Activated T-helper 2 cell treated with anti-CD3 and anti-CD28 coated beads, Interferon-gamma antibody, Interleukin-2, Interleukin-4, amounts not matched to agents 10 μg/mL and 5 μg/mL and 100 μg/mL, durations not matched to agents 14 hours and 24 hours and 36 hours (primary cell): ENCODE measurements at places on chromosomes 12 and 14.

DNA sequence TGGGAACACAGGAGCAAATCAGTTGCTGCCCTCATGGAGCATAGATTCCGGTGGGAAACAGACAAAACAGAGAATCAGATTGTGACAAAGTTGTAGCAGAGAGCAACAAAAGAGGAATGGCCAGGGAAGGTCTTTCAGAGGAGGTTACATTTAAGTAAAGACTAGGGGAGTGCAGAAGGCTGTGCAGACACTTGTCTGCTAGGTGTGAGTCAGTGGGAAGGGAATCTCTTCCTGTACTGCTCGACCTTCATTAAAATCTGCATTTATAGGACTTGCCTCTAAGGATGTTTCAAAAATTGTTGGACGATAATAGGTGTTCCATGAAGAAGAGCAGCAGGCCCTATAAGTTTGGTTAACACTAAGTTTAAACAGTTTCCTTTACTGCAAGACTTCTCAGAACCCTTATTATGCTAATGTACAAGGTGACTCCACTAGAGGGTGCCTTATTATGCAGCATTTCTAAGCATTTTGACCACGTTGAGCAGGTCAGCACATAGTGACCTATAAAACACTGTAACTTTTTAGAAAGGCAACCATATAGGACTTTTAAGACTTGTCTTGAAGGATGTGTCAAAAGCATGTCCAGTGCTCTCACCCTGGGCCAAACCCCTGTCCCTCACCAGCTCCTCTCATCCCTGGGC is 91.8 kb upstream of the RIC8B start:
- no peak overlapping the region for H3K4me3 ChIP-seq
- H3K36me3 ChIP-seq, result no peaks in the 10 kb centered on the region
- no peak for DNase-seq

GRCh38 chr12:67578976-67579661 is 69.4 kb upstream of the DYRK2 start:
- peak overlapping the region; percentile 47 for H3K27ac ChIP-seq
- H3K36me3 ChIP-seq, result peaks cover 2% of the 10 kb centered on the region
- no peak for DNase-seq
- peaks cover 21% of the 10 kb centered on the region for H3K4me1 ChIP-seq

- peak overlapping the region; percentile 53 for H3K27ac ChIP-seq
- peaks cover 12% of the 10 kb centered on the region for H3K4me1 ChIP-seq
- no peak for DNase-seq
- no peaks in the 10 kb centered on the region for H3K27me3 ChIP-seq
- peaks cover 57% of the 10 kb centered on the region for H3K36me3 ChIP-seq
- no peak overlapping the region for H3K4me3 ChIP-seq
These were observed 41.3 kb downstream of the SSH1 start for GRCh38 chr12:108815875-108816594.

DNA sequence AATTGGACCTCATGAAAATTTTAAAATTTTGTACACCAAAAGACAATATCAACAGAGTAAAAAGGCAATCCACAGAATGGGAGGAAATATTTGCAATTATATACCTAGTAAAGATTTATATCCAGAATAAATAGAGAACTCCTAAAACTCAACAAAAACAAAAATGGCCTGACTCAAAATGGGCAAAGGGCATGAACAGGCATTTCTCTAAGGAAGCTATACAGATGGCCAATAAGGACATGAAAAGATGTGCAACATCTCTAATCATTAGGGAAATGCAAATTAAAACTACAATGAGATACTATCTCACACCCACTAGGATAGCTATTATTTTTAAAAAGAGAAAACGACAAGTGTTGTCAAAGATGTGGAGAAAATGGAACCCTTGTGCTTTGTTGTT is 10.9 kb upstream of the APOF start:
- DNase-seq, result no peak
- H3K4me1 ChIP-seq, result no peaks in the 10 kb centered on the region
- H3K36me3 ChIP-seq, result no peaks in the 10 kb centered on the region
- H3K27ac ChIP-seq, result no peak overlapping the region

DNA sequence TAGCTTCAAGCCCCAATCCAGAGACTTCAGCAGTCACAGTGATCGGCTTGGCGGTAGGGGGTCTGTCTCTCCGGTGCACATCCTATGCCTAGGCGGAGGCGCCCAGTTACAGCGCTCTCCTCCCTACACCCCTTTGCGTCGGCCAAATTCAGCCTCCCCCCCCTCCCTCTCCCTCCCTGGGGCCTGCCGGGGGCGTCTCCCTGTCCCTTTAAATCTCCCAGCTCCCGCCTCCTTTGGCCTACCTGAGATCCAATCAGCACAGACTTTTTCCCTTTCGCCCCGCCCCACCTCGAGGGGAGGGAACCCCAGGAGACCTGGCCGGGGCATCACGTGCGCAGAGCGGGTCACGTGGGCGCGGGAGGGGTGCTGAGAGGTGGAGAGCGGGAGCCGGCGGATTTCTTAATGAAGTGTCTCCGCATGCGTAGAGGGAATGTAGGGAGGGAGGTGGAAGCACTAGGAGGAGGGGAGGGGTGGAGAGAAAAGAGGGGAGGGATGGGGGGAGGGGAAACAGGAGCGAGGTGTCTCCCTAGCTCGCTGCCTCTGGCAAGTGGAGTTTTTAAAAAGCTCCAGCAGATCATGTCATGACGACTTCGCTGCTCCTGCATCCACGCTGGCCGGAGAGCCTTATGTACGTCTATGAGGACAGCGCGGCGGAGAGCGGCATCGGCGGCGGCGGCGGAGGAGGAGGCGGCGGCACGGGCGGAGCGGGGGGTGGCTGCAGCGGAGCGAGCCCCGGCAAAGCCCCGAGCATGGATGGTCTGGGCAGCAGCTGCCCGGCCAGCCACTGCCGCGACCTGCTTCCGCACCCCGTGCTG is at the start of gene HOXC13:
HOXC13 (plus strand) TSS at position 506 of the 815 bp plus-strand sequence; CDS start at position 582, 76 bp downstream.
- no peaks in the 10 kb centered on the region for H3K36me3 ChIP-seq
- H3K4me3 ChIP-seq, result no peak within 1 kb of the TSS
- no peak for DNase-seq
- peaks cover 90% of the 10 kb centered on the region for H3K27me3 ChIP-seq
- no peaks in the 10 kb centered on the region for H3K4me1 ChIP-seq

DNA sequence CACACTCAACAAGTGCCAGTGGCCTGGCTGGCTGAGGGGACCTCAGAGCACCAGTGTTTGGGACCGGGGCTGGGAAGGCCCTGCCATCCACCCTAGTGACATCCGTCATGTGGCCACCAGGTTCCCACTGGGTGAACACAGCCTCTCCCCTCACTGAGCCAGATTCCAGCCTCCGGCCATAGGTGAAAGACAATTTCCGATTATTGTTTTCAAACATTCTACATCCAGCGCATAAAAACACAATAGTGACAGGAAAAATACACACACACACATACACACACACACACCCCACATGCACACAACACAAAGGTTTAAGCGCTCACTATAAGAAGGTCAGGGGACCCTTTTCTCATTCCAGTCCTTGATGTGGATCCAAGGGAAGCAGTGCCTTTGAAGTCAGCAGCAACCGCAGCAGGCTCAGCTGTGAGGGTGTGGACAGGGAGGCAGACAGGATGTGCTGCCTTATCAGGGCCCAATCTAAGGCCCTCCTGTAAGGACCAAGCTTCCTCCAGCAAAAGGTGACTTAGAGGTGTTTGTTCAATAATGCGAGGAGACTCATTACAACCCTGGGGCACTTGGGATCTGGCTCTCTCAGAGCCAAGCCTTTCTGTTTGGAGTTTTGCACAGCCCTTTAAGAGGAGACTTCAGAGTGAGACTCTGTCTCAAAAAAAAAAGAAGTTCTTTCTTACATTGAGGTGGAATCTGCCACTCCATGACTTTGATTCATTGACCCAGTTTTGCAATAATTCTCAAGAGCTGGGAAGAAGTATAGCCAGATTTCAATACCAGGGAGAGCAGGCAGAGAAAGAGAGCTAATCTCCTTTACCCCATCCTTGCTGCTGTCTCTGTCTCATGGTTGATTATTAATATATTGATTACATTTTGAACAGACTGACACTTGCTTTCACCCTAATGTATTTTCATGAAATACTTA is 227.8 kb downstream of the ZFP36L1 start:
- H3K27ac ChIP-seq, result no peak overlapping the region
- no peak overlapping the region for H3K4me3 ChIP-seq
- H3K4me1 ChIP-seq, result peaks cover 11% of the 10 kb centered on the region
- H3K36me3 ChIP-seq, result no peaks in the 10 kb centered on the region

- H3K27me3 ChIP-seq, result no peaks in the 10 kb centered on the region
- peaks cover 56% of the 10 kb centered on the region for H3K36me3 ChIP-seq
- H3K27ac ChIP-seq, result peak overlapping the region; percentile 31
- no peak for DNase-seq
These were observed 23.9 kb downstream of the GNG2 start for GRCh38 chr14:51884086-51884927.

GRCh38 chr12:52311285-52311648 is 9.9 kb downstream of the KRT83 start:
- H3K27me3 ChIP-seq, result peaks cover 64% of the 10 kb centered on the region
- no peaks in the 10 kb centered on the region for H3K36me3 ChIP-seq
- no peak overlapping the region for H3K27ac ChIP-seq
- H3K4me1 ChIP-seq, result peaks cover 8% of the 10 kb centered on the region

GRCh38 chr12:76519538-76519937 is 40.0 kb downstream of the OSBPL8 start:
- no peak for DNase-seq
- H3K4me1 ChIP-seq, result peaks cover 25% of the 10 kb centered on the region
- H3K4me3 ChIP-seq, result no peak overlapping the region
- peaks cover 69% of the 10 kb centered on the region for H3K36me3 ChIP-seq
- no peaks in the 10 kb centered on the region for H3K27me3 ChIP-seq

- no peak overlapping the region for H3K27ac ChIP-seq
- H3K4me1 ChIP-seq, result no peaks in the 10 kb centered on the region
- no peaks in the 10 kb centered on the region for H3K27me3 ChIP-seq
These were observed 166.6 kb upstream of the FLRT2 start for GRCh38 chr14:85363358-85363757.

DNA sequence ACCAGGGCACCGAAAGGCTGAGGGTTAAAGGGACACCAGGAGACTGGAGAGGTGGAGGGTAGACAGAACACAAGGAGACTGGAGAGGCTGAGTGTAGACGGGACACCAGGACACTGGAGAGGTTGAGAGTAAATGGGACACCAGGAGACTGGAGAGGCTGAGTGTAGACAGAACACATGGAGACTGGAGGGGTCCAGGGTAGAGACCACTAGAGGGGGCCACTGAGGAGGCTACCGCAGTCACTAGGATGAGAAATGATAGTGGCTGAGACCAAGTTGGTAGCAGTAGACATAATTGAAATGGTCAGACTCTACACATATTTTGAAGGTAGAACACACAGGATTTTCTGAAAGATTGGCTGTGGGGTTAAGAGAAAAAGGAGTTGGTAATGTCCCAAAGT is 68.2 kb downstream of the PAH start:
- H3K36me3 ChIP-seq, result no peaks in the 10 kb centered on the region
- H3K27ac ChIP-seq, result no peak overlapping the region
- H3K27me3 ChIP-seq, result no peaks in the 10 kb centered on the region
- no peak for DNase-seq

GRCh38 chr14:73924337-73924736 is 25.6 kb downstream of the FAM161B start:
- peaks cover 2% of the 10 kb centered on the region for H3K4me1 ChIP-seq
- no peaks in the 10 kb centered on the region for H3K27me3 ChIP-seq
- H3K36me3 ChIP-seq, result peaks cover 88% of the 10 kb centered on the region
- H3K27ac ChIP-seq, result no peak overlapping the region
- no peak overlapping the region for H3K4me3 ChIP-seq

GRCh38 chr14:35107866-35108265 is 13.9 kb downstream of the PPP2R3C start:
- no peak for DNase-seq
- H3K4me1 ChIP-seq, result peaks cover 9% of the 10 kb centered on the region
- peaks cover 70% of the 10 kb centered on the region for H3K36me3 ChIP-seq
- H3K27me3 ChIP-seq, result no peaks in the 10 kb centered on the region
- H3K27ac ChIP-seq, result no peak overlapping the region

DNA sequence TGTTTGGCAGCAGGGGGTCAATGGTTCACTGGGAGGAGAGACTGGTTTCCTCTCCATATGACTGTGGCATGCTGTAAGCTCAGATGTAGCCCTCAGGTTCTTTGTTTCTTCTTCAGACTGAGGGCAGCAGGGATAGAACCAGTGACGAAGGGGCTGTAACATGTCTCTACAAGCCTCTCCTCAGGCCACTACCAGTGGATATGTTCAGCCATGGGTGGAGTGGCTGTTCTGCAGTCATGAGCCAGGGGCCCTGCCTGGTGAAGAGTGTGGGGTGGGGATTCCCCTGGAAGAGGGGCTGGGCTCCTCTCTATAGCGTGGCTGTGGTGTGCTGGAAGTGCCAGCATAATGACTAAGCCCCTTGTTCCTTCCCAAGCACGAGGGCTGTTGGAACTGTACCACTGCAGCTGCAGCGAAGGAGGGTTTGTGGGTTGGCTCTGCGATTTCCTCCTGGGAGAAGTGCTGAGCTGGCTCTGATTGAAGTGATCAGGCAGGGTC is 55.8 kb downstream of the CMAS start:
- peaks cover 9% of the 10 kb centered on the region for H3K27me3 ChIP-seq
- no peak overlapping the region for H3K4me3 ChIP-seq
- no peak overlapping the region for H3K27ac ChIP-seq

- peaks cover 7% of the 10 kb centered on the region for H3K27me3 ChIP-seq
- H3K36me3 ChIP-seq, result no peaks in the 10 kb centered on the region
- no peak for DNase-seq
- no peak overlapping the region for H3K4me3 ChIP-seq
- peaks cover 8% of the 10 kb centered on the region for H3K4me1 ChIP-seq
These were observed 10.9 kb downstream of the PELI2 start for GRCh38 chr14:56129092-56129491.

- no peaks in the 10 kb centered on the region for H3K27me3 ChIP-seq
- H3K4me1 ChIP-seq, result no peaks in the 10 kb centered on the region
- H3K4me3 ChIP-seq, result no peak overlapping the region
- DNase-seq, result no peak
- no peaks in the 10 kb centered on the region for H3K36me3 ChIP-seq
These were observed 96.9 kb downstream of the EML5 start for GRCh38 chr14:88695870-88696269.

DNA sequence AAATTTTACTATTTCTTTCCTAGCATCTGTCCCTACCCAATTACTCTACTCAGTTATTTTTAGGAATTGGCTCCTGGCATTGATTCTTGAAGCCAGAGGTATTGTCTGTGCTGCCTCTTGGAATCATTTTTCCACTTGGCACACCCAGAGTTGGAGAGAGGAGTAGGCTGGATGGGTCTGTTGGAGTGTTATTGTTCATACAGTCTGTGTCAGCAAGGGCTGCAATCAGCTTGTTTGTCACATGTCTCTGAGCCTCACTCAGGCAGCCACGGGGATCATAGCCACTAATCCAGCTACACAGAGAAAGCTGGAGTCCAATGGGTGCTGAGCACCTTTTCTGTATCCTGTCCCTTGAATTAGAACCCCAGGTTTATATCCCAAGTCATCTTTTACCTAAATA is 176.0 kb upstream of the DYRK2 start:
- H3K4me3 ChIP-seq, result no peak overlapping the region
- H3K4me1 ChIP-seq, result peaks cover 2% of the 10 kb centered on the region
- H3K27me3 ChIP-seq, result peaks cover 13% of the 10 kb centered on the region

DNA sequence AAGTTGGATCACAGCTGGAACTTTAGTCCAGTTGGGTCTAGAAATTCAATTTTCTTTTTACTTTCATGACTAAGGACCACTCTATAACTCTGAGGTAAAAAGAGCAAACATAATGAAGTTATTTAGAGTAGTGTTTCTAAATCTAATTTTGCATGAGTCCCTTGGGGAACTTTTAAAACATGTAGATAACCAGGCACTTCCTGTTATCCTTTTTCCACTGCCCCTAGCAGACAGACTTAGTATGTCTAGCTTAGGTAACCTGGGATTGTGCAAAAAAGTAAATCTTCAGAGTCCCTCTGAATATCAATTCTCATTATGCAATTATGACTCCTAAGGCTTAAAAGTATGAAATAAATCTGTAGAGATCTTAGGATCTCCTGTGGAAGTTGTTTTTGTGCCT is 371.2 kb downstream of the DIO2 start:
- H3K4me3 ChIP-seq, result no peak overlapping the region
- H3K27me3 ChIP-seq, result no peaks in the 10 kb centered on the region
- H3K36me3 ChIP-seq, result no peaks in the 10 kb centered on the region
- no peaks in the 10 kb centered on the region for H3K4me1 ChIP-seq
- no peak for DNase-seq
- no peak overlapping the region for H3K27ac ChIP-seq
